Stimulated activated CD8-positive, alpha-beta memory T cell treated with anti-CD3 and anti-CD28 coated beads, Interleukin-15, amount 100 ng/mL, for 24 hours (primary cell): ENCODE measurements at places on chromosomes 4 and X.

DNA sequence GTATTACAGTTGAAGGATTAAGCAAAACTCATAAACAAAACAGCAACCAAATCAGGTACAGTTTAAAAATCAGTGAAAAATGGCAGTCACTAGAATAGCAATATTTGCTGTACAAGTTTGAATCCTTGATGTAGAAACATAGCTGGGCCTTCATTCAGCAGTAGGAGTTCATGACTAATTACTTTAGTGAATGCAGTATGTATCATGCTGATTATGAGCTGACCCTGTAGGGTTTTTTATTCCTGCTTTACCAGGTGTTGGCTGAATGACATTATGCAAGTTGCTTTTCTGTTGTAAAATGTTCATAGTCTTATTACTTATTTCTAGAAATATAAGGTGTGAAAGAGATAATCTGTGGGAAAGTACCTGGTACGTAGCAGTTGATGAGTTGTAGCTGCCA lies 179.6 kb downstream of the CCSER1 start:
- DNase-seq = no peak

GRCh38 chr4:5629542-5629941 lies 78.8 kb downstream of the EVC2 start:
- no peak for DNase-seq

- no peak for DNase-seq
Measured at GRCh38 chr4:124104628-124105027, 607.9 kb downstream of the ANKRD50 start.

DNA sequence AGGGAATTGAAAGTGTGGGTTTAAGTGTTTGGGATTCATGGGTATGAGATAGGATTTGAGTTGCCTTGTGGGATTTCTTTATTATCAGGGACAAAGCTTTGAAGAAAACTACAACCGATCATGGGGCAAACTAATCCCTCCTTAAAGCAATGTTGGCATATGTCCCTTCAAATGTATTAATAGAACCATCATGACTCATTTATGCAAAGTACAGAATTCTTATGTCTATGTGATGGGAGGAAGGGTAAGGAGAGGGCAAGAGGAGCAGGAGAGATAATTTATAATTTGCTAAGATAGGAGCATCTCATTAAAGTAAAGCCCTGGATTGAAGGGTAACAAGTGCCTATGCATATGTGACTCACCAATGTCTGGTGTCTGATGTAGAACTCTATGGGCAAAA lies 94.2 kb downstream of the PHEX start:
- no peak for DNase-seq

GRCh38 chr4:107997794-107998193 lies 8.1 kb downstream of the HADH start:
- no peak for DNase-seq

GRCh38 chr4:28772066-28772465 lies 1911.4 kb downstream of the STIM2 start:
- DNase-seq = no peak

GRCh38 chr4:85569730-85570299 lies 94.9 kb downstream of the ARHGAP24 start:
- DNase-seq = no peak

GRCh38 chrX:56564164-56564885 lies 898 bp downstream of the UBQLN2 start:
- no peak for DNase-seq

- DNase-seq = no peak
Measured at GRCh38 chr4:25310803-25311166, 1.8 kb upstream of the ZCCHC4 start.

GRCh38 chr4:75344915-75345314 lies 169.3 kb downstream of the RCHY1 start:
- no peak for DNase-seq

DNA sequence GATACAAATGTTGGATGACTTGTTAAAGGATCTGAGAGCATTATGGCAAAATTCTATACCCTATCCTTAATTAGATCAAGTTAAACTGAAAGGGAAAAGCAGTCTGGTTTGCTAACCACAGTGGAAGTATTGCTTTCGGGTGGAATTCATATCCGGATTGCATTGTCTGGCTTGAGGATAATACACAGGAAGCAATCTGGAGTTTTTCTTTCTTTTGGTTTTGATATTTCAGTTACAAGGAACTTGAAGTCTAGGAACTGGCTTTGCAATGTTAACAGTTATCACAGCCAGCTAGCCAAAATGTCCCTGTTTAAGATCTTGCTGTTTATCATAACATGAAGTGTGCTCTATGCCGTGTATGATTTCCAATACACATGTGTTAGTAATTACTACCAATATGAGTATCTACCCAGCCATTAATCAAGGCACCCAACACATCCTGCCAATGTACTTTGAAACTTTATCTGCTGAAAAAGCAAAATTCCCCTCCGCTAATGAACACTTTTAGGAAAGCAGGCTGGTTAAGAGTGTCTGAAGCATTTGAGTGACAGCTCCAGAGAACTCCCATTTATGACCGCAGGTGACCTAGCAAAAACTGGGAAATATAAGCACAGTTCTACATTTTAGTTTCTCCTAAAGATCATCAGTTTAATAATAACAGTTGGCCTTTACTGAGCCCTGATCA lies 146.4 kb downstream of the PALLD start:
- no peak for DNase-seq

- DNase-seq = no peak
Measured at GRCh38 chrX:9609987-9610386, 145.1 kb downstream of the TBL1X start.
